Peyer's patch (tissue), 4 donors: ENCODE measurements at places on chromosomes 4 and X. TPM values are rescaled to one million over a fixed set of nuclear protein-coding genes. Genes with fewer than 3 reads are reported as not detected.

HNRNPH2 gene
- total RNA-seq, result 44.9 TPM

HNRNPD gene
- total RNA-seq, result 342 TPM

PARM1 gene
- 10.7 TPM for total RNA-seq

UGDH gene
- total RNA-seq, result 209 TPM

DNA sequence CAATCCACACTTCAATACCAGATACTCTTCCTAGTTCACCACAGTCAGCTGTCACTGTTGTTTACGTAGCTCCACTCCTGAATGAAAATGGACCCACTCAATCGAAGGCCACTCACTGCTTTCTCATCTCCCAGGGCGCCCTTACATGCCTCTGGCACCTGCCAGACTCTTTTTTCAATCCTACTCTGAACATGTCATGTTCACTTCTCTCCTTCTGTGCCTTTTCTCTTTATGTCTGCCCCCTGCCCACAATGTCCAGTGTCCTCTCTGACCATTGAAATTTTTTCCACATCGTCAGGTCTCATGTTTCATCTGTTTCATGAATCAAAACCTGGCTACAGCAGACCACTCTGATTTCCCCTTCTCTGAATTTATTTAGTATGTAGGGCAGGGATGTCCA lies 1.3 kb upstream of the MGAT4D start:
- H3K27me3 ChIP-seq, result peaks cover 18% of the 10 kb centered on the region
- no peak overlapping the region for H3K4me3 ChIP-seq
- no peak overlapping the region for H3K27ac ChIP-seq
- H3K4me1 ChIP-seq, result no peaks in the 10 kb centered on the region
- H3K36me3 ChIP-seq, result no peaks in the 10 kb centered on the region
- DNase-seq, result no peak

DNA sequence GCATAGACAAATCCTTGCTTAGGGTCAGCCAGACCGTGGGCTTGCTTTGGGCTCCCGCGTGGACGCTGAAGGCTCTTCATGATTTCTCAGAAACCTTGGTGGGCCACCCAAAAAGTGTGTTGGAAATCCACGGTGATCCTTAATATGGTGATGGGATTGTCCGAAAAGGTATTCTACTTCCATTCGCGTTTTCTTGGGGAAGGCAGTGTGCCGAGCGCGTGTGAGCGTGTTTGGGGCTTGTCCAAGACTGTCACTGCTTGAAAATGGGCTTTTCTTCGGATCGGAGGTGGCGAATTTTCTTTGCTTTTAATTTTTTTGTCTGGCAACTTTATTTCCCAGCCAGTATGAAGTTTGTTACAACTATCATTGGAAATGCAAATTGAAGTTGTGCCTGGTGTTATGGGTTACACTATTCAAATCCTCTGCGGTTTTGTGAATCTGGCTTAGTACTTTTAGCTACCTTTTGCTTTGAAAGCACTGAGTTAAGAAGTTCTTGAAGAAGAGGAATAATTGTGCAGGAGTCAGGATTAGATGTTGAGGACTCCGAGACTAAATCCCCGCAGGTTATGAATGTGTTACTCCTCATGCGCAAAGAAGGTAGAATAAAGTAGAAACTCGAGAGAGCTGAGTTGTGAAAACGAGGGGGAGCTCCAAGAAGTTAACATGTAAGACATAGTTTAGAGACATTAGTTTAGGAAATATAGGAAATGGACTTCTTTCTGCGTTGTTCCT lies 3.2 kb downstream of the SPRY1 start:
- H3K4me3 ChIP-seq, result peak overlapping the region; percentile 74
- DNase-seq, result no peak
- H3K27me3 ChIP-seq, result no peaks in the 10 kb centered on the region

GRCh38 chr4:144582975-144583374 lies 63.0 kb upstream of the HHIP start:
- DNase-seq, result no peak
- no peaks in the 10 kb centered on the region for H3K4me1 ChIP-seq
- H3K27ac ChIP-seq, result no peak overlapping the region
- no peaks in the 10 kb centered on the region for H3K27me3 ChIP-seq

DNA sequence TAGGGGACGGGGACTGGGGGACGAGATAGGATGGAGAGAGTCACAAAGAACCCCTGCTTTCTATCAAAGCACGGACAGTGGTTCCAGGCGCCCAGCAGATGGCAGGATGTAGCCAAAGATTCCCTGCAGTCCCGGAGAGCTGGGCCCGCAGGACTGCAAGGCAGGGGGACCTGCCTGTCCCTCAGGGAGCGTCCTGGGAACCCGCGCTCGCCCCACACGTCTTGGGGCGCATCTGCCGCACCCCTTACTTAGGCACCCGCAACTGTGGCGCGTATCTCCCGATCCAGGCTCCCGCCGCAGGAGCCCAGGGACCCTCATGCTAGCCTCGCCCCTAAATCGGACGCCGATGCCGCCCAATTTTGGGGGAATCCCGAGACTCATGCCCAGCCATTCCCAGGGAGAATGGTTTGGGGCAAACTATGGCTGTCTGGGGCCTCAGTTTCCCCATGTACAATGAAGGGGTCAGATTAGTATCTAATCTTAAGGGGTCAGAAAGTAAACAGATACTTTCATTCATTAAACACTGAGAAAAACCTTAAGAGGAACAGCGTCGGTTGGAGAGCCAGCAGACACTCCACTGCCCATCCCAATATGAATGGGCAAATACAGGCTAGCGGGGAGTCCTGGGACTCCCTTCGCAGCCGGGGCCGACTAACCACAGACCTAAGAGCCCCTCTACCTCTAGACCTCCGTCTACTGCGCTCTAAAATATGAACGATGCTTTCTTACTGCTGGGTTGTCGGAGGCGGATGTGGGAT lies 581 bp upstream of the STK32B start:
- H3K4me3 ChIP-seq, result peak overlapping the region; percentile 48
- H3K36me3 ChIP-seq, result no peaks in the 10 kb centered on the region
- DNase-seq, result peak; percentile 56

GRCh38 chr4:40516651-40517050 lies 113.0 kb downstream of the RBM47 start:
- H3K36me3 ChIP-seq, result no peaks in the 10 kb centered on the region
- peaks cover 5% of the 10 kb centered on the region for H3K4me1 ChIP-seq
- no peaks in the 10 kb centered on the region for H3K27me3 ChIP-seq

DNA sequence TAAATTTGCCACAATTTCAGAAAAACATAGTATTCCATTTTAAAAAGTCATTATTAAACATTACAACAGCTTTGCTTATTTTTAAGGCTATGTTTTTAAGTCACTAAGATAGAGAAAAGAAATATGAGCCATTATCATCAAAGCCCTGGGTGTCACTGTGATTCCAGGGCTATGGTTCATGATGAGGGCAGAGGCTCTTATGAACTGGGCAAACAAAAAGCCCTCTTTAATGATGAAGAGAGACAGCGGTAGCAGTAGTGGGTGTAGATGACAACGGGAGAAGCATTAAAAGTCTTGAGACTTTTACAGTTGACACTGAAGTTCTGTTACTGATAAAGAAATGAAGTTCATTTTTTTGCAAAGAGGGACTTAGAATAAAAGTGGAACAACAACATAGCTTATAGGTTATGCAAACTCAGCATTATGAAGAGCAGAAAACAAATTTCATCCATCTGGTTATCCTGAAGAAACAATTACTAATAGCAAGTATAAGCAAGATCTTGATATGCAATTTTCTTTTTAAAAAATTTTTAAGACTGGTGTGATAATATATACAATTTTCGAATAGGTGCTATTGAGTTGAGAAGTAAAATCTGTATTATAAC lies 202.7 kb upstream of the ETNPPL start:
- no peak overlapping the region for H3K4me3 ChIP-seq
- H3K4me1 ChIP-seq, result no peaks in the 10 kb centered on the region
- H3K27me3 ChIP-seq, result no peaks in the 10 kb centered on the region
- no peaks in the 10 kb centered on the region for H3K36me3 ChIP-seq
- H3K27ac ChIP-seq, result no peak overlapping the region

DNA sequence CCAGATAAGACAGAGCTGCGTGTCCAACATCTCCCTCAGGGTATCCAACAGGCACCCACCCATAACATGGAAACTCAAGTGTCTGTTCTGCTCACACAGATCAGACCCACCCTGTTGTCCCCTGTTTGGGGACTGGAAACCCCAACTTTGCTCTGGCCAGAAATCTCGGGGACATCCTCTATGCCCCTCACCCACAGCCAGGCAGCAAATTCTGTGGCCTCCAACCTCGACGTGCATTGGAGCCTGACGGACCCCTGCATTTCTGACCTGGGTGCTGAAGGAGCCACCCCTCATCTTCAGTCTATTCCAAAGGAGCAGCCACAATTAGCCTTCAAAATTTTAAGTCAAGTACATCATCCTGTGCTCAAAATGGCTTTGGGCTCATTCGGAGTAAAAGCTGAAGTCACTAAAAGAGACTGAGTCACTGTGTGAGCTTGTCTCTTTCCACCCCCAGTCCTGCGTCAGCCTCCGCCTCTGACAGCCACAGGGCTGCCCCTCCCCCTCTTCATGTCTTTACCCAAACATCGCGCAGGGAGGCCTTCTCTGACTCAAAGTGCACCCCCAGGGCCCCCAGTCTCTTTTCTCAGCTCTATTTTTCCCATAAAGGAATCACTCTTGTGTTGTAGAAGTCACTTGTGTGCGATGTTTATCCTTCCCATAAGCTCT lies 24.4 kb upstream of the PDE6B start:
- no peaks in the 10 kb centered on the region for H3K36me3 ChIP-seq
- H3K27ac ChIP-seq, result no peak overlapping the region
- no peaks in the 10 kb centered on the region for H3K27me3 ChIP-seq
- no peak for DNase-seq
- H3K4me3 ChIP-seq, result no peak overlapping the region

DNA sequence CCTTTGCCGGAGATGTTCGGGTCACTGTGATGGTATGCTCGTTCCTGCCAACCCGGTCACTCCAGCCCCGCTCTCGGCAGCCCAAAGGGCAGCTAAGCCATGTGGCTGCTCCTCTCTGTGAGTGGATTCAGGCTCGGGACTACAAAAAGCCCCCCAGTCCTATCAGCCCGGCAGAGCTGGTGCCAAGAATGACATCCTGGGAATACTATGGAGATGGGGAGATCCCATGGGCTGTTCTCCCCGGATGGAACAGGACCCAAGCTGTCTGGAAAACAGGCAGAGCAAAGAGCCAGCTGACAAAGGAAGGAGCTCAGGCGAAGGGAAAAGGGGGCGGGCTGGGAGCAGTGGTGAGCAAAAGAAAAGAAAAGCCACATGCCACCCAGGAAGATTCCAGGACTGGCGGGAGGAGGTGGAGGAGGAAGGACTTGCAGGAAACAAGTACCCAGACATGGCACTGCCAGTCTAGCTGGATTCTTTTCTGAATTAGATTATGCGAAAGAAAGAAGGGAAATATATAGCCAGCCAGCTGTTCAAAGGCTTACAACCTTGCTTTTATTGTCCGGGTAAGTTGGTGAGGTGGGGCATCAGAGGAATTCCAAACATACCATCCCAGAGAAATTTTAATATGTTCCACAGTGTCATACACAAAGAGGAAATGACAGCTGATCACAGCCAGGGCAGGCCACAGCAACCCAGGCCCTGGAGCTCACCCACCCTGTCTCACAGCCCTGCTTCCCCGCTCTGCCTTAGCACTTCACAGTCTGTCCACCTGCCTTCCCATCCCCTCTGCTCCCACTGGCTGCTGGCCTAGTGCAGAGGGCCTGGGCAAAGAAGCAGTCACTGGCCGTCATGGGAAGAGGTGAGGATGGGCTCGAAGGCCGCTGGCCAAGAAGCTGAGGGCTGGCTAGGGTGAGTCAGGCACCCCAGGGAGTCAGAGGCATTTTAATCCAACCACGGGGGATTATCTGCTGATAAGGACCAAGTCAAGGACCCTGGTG lies 3.4 kb downstream of the NDP start:
- DNase-seq, result no peak
- H3K4me3 ChIP-seq, result no peak overlapping the region
- no peaks in the 10 kb centered on the region for H3K4me1 ChIP-seq
- H3K27me3 ChIP-seq, result no peaks in the 10 kb centered on the region
- no peak overlapping the region for H3K27ac ChIP-seq
- H3K36me3 ChIP-seq, result no peaks in the 10 kb centered on the region

DNA sequence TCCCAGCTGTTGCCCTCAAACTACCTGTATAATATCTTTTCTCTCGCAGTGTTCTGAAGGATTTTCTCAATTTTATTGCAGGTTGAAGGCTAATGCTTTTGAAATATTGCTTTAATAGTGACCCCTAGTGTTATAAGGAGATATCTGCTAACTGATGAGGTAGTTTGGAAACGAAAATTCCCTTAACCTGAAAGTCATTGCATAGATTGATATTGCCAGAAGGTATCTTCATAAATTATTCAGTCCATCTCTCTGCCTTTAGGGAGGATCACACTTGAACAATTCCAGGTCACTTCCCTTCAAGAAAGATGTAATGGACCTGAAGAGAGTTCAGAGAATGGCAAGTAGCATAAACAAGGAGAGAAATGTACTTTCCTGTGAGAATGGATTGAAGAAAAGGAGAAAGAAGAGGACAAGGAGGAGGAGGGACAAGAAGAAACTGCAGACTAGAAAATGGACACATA lies 44.1 kb downstream of the TIGD4 start:
- no peak overlapping the region for H3K27ac ChIP-seq
- H3K4me1 ChIP-seq, result no peaks in the 10 kb centered on the region
- no peaks in the 10 kb centered on the region for H3K27me3 ChIP-seq
- H3K36me3 ChIP-seq, result no peaks in the 10 kb centered on the region
